ENCODE measurements at places on chromosomes 11 and 22.

DNA sequence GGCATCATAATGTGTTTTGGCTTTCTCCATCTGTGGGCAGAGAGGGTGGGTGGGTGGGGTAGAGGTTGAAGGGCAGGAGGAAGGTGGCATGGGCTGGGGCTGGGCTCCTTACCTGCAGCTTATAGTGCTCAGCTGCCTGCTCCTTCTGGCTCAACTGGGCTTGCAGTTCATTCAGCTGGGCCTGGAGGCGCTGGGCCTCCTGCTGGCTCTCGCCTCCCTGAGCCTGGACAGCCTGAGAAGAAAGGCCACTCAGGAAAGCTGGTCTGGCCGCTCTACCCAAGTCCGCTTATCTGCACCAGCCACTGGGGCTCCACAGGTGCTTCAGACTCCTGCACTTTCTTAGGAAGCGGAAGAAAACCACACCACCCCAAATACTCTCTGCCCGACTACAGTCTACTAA is 10.4 kb downstream of the IL18BP start:
- DNase-seq: no peak

GRCh38 chr11:75450826-75451821 is 18.1 kb upstream of the KLHL35 start:
- no peak for DNase-seq

GRCh38 chr11:44559207-44559939 is 6.1 kb upstream of the CD82 start:
- DNase-seq: no peak

DNA sequence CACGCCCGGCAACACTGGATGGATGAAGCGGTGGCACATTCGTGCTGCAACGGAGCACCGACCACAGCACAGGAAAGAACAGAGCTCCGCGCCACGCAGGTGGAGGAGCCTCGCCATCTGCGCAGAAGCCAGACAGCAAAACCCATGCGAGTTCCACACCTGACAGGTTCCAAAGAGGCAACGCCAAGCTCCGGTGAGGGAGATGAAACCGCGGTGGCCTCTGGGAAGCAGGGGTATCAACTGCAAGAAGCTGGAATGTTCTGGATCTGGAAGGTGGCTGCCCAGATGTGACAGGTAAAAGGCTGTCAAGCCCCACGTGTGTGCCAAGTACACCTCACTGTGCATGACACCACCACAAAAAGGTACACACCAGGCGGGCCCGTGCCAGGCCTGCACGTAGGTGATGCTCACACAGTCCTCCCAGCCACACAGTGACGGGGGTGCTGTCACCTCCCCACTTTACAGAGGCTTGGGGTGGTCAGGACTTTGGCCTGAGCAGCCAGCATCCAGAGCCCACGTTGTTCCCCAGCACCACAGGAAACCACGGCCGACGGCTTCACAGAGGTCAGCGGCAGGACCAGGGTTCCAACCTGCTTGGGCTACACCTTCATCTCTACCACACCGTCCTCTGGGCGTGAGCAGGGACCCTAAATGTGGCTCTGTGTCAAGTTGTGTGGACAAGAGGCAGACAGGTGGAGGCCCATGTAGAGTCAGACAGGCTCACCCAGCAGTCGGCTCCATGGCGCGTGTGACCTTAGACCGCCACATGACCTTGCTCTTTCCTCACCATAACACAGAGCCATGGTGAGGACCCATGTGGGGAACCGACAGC is 19.7 kb upstream of the EFCAB6 start:
- DNase-seq: no peak

- DNase-seq: no peak
Observed at GRCh38 chr11:129146191-129146590, 45.9 kb downstream of the ARHGAP32 start.

DNA sequence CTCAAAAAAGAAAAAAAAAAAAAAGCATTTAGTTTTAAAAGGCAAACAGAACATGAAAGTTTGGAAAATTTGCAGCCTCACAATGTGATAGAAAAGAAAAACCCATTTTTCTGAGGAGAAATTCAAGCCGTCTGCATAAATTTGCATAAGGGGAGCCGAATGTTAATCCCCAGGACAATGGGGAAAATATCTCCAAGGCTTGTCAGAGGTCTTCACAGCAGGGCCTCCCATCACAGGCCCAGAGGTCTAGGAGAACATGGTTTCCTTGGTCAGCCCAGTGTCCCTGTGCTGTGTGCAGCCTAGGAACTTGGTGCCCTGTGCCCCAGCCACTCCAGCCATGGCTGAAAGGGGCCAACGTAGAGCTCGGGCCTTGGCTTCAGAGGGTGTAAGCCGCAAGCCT is 109.1 kb downstream of the TRIM44 start:
- no peak for DNase-seq

Data from HTR-8/SVneo (cell line).